ENCODE measurements at places on chromosomes 6 and 20.

DNA sequence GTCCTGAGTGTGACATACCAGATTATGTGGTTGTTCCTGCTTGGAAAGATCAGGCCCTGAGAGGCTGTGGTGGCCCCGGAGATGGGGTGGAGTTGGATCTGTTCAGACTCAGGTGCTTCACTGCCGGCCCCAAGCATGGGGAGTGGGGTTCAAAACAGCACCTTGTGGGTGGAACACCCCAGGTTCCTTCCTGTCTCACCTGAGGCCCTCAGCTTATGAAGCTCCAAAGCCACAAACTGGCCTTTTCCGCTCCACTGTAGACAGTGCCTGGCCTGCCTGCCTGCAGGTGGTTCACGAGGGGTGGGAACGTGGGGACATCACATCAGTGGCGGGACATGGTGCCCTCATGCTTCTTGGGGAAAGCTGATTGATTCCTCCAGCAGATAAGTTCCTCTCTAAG, 146.4 kb downstream of the TAF4 start:
- no peak for DNase-seq

- DNase-seq = no peak
Observed at GRCh38 chr20:35625584-35626385, 10.2 kb downstream of the SPAG4 start.

GRCh38 chr6:20657274-20657800, 123.1 kb downstream of the CDKAL1 start:
- no peak for DNase-seq

GRCh38 chr6:169558378-169558773, 143.5 kb downstream of the WDR27 start:
- no peak for DNase-seq

DNA sequence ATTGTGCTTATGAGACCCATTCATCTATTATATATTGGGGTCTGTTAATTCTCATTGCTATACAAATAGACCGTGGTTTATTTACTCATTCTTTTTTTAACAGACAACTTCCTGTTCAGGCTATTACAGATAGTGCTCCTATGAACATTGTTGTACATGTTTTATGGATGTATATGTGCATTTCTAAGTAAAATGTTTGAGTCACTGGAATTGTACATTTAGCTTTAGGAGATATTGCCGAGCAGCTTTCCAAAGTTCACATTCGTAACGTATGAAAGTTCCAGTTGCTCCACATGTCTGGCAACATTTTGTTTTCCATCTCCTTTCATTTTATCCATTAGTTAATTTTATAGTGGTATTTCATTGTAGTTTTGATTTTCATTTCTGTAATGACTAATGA, 19.1 kb downstream of the SLC17A2 start:
- no peak for DNase-seq

DNA sequence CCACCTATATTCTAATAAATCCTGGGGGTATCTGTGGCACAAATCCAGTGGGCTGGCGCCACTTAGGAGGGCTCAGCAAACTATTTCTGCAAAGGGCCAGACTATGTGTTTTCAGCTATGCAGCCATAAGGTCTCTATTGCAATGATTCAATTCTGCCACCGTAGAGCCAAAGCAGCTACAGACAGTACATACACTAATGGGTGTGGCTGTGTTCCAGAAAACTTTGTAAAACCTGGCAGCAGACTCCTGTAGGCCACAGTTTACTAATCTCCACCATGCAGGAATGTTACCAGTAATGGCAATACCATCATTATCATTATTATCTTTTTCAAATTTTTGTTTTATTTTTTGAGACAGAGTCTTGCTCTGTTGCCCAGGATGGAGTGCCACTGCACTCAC, 65.7 kb downstream of the SULF2 start:
- DNase-seq = no peak

DNA sequence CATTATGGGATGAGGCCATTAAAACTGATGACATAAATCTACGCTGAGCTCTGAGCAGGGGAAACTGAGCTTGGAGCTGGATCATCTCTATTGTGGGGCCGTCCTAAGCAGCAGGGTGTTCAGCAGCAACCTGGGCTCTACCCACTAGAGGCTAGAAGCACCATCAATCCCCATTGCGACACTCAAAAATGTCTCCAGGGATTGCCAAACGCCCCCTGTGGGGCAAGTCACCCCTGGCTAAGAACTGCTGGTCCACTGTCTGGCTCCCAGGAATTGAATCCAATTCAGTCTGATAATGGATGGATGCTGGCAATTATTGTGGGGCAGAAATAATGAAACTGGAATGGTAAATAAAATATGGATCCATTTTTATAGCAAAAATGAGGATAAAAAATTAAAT, 38.2 kb downstream of the PMEPA1 start:
- no peak for DNase-seq

GRCh38 chr6:161963181-161963580, 689.3 kb upstream of the AGPAT4 start:
- no peak for DNase-seq

GRCh38 chr6:134345789-134346188, 27.9 kb upstream of the SGK1 start:
- DNase-seq = no peak

DNA sequence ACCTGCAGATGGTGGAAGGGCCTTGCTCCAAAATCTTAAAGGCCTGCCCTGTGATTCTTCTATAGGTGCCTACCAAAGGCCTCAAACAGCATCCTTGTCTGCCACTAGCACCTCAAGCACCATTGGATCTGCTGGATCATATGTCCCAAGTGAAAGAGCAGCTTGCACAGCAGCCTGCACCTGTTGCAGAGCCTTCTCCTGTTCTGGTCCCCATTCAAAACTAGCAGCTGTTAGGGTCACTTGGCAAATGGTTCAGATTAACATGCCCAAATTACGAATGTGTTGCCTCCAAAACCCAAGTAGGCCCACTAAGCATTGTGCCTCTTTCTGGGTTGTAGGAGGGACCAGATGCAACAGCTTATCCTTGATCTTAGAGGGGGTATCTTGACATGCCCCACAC, 99.6 kb upstream of the F13A1 start:
- no peak for DNase-seq

- DNase-seq = no peak
Observed at GRCh38 chr6:25418454-25419052, 139.4 kb downstream of the CARMIL1 start.

GRCh38 chr6:168132531-168133167, 53.6 kb upstream of the FRMD1 start:
- no peak for DNase-seq
